NCI-H526 (cell line): ENCODE measurements at places on chromosomes 5 and 9.

DNA sequence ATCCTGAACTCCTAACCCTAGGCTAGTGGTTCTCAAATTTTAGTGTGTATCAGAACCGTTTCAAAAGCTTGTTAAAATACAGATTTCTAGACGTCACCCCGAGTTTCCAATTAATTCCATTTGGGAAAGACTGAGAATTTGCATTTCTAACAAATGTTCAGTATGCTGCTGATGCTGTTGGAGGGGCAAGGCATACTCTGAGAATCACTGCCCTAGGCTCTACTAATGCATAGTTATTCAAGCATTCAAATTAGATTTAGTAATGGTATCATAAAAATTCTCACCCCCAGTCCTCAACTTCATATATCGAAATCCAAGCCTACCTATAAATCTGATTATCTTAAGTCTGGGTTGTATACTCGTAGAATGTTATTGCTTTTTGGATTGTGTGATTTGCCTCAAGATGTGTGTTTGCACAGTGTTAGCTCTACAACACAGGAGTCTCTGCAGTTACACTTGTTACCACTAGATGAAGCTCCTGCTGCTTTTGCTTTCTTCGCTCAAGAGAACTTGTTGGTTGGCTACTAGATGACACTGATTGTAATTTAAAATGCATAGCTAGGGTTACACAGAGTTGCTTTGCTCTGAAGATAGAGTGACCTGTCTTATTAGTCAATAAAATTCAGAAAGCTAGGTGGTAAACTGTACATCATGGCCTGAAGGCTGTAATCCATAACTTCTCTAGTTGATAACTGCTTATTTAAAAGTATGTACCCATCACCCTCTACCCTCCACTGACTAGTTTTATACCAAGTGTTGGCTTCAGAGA lies 7.5 kb upstream of the ERAP2 start:
- DNase-seq, result peak; percentile 65

- no peak for DNase-seq
These were observed 80.6 kb downstream of the OLFM1 start for GRCh38 chr9:135167849-135168655.

DNA sequence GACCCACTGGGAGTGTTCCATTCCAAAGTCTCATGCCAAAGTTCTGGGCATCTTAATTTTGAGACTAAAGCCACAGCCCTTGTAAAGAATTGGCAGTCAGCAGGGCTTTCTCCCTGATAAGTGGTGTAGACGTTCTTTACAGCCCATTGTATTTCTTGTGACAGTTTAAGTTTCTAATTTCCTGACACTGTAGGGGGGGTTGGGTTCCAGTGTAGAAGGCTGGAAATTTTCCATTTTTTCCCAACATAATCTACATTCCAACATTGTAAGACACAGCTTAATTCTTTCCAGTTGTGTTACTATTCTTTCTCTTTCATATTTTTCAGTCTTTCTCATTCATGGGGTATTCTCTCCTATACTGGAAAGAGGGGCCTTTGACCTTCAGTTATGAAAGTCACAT lies 121.1 kb downstream of the FBXL7 start:
- no peak for DNase-seq

DNA sequence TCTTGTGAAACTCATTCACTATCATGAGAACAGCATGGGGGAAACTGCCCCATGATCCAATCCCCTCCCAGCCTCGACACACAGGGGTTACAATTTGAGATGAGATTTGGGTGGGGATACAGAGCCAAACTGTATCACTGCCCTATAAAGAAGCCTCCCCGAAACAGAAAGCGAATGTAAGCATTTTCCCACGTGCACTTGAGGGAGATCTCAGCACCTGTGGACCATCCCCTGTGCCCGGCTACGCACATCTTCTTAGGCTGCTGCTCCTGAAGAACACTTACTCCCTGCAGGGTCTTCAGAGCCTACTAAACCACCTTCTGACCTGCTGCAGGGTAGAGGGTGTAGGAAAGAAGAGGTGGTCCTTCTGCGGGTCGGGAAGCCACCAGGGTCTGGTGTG lies 410.2 kb upstream of the IRX2 start:
- DNase-seq, result no peak

GRCh38 chr9:132798817-132799790 lies 79.0 kb downstream of the AK8 start:
- DNase-seq, result no peak

DNA sequence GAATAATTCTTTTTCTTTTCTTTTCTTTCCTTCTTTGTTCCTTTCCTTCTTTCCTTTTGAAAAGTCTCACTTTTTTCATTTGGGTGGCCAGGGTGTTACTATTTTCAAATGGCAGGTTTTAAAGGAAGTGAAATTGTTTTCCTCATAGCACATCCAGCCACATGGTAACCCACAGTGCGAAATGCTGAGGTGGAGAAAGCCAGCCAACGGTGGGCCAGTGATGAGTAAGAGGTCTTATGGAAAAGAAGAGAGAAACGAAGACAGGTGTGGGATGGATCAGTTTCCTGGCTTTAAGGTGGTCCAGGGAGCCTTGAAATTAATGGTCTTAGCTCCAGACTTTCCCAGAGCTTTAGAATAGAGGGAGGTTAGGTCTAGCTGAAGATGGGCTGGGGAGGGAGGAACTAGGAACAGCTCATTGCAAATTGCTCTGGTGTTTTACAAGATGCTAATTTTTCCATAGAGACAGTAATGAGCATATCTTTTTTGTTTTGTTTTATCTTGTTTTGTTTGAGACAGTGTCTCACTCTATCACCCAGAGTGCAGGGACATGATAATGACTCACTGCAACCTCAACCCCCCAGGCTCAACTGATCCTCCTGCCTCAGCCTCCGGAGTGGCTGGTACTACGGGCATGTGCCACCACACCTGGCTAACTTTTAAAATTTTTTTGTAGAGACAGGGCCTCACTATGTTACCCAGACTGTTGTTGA lies 17.8 kb downstream of the ITK start:
- no peak for DNase-seq

DNA sequence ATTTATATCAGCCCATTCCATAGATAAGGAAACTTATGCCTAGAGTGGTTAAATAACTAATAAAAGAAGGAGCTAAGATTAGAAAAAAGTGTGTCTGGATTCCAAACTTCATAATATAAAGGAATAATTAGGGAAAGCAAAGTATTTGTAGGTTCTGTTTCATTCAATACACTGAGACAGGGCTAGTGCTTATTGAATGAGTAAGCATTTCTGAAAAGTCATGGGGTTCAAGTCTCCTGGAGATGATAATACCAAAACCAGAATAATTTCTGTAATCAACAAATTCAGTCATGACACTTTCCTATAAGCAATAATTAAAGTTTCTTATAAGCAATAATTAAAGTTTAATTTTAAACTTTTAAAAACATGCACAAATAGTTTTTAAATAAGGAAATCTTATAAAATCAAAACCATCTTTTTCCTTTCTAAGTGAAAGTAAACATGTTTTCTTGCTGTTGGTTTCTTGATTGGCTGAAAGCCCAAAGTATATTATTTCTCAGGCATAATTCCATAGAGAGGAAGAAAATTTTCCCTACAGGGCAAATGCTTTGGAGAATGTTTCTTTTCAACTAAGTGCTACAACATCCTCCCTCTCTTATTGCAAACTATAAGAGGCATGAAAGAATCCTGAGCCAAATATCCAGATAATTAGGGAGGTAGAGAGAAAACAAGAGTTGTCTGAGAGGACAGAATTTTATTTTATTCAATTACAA lies 510.2 kb downstream of the PRELID2 start:
- no peak for DNase-seq

- no peak for DNase-seq
These were observed 72.9 kb downstream of the C9orf50 start for GRCh38 chr9:129547869-129548570.

GRCh38 chr9:19375538-19375937 lies 4.5 kb downstream of the RPS6 start:
- no peak for DNase-seq

GRCh38 chr9:14313951-14314423 lies at the start of gene NFIB:
NFIB (minus strand) TSS chr9:14314141; CDS start chr9:14313511, 630 bp downstream.
- DNase-seq, result peak; percentile 89

GRCh38 chr5:153480401-153480800 lies 10.1 kb upstream of the GRIA1 start:
- DNase-seq, result no peak
